Cortex of kidney (tissue), 1 donor: ENCODE measurements at places on chromosomes 16 and 17.

GRCh38 chr17:18950944-18951905 is 740 bp upstream of the SLC5A10 start:
- DNase-seq = no peak

DNA sequence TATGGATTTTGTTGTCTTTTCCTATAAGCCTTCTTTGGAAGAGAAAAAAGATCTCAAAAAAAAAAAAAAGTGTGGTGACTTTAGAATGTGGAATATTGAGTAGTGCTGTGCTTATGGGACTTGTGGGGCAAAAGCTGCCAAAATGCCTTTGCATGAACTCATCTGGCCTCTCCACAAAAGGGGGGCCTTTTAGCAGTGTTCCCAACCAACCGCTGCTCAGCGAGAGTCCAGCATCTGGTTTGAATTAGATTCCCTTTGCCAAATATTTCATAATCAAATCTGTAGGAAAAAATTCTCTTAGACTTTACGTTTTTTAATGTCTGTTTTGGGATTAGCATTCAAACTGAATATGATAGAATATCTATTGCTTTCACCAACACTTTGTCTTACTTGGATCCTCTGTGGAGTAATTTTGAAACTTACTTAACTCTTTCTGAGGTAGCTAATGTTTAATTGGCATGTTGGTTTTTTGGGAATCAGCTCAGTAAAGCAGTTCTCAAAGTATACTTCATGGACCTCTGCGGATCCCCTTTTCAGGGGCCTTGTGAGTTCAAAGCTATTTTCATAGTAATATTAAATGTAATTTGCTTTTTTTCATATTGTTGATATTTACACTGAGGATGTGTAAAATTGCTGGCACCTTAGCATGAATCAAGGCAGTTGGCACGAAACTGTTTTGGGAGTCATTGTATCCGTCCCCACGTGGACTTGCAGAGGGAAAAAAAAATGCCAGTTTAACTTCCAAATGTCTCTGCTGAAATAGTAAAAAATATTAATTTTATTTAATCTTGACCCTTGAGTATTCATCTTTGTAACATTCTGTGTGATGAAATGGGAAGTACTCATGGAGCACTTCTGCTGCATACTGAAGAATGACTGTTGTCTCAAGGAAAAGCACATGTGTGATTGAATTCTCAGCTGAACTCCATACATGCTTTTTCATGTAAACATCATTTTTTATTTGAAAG is 34.7 kb upstream of the VPS4A start:
- DNase-seq = no peak

GRCh38 chr17:74545843-74546230 is at the start of gene CD300C:
Gene CD300C, minus strand, starts transcription at chr17:74546115. Its CDS starts 333 bp downstream, at chr17:74545782.
- no peak for DNase-seq

- DNase-seq = no peak
Measured at GRCh38 chr17:83119987-83120864, 40.8 kb downstream of the METRNL start.

GRCh38 chr16:73915935-73916334 is 380.7 kb upstream of the PSMD7 start:
- DNase-seq = no peak

GRCh38 chr17:44820631-44821212 is 9.4 kb downstream of the GJC1 start:
- no peak for DNase-seq

DNA sequence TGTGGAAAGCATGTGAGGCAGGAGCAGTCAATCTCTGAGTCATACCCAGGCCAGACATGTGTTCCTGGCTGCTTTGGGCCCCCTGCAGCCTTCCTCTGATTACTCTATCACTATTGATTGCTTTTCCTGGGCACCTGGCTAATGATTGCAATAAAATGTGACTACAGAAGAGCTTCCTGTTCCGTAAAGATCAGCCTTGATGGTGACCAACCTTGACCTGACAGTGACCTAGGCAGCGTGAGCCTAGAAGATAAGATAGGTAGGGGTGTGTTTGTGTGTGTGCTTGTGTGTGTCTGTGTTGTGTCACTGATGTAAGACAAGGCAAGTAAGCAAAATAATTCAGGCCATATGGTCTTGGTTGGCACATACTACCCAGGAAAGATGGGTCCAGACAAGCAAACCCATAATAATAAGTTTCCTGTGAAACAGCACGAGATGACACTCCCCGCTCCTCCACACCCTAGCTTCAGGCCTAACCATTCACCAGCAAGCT is 367.7 kb upstream of the CDH11 start:
- DNase-seq = no peak

DNA sequence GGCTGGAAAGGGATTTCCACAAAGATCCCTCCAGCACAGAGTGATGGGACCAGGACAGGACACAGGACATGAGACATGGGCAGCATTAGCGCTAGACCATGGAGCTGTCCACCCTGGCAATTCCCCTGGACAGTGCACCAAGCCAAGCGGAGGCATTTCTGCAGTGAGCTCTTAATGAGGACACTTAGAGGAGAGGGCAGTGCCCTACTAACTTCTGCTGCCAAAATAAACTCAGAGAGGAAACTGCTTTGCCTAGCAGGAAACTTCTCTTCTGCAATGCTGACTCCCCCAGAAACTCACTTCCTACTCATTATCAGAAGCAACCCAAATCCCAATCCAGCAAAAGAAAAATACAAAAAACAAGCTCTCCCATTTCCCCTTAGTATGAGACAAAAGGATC is 119.2 kb downstream of the HS3ST2 start:
- no peak for DNase-seq

DNA sequence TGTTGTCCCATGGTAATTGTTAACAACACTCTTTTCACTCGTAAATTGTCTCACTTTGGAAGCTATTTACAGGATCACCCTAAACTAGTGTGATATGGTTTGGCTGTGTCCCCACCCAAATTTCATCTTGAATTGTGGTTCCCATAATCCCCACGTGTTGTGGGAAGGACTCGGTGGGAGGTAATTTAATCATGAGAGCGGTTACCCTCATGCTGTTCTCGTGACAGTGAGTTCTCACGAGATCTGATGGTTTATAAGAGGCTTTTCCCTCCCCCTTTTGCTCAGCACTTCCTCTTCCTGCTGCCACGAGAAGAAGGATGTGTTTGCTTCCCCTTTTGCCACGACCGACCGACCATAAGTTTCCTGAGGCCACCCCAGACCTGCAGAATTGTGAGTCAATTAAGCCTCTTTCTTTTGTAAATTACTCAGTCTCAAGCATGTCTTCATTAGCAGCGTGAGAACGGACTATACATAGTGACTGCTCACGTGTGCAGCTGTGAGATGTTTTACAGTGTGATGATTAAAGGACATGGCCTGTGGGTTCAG is 34.4 kb downstream of the DNAH3 start:
- DNase-seq = no peak

GRCh38 chr16:87346517-87347060 is 29.4 kb upstream of the C16orf95 start:
- DNase-seq = no peak

- no peak for DNase-seq
Measured at GRCh38 chr17:44878627-44879221, 20.5 kb downstream of the EFTUD2 start.

DNA sequence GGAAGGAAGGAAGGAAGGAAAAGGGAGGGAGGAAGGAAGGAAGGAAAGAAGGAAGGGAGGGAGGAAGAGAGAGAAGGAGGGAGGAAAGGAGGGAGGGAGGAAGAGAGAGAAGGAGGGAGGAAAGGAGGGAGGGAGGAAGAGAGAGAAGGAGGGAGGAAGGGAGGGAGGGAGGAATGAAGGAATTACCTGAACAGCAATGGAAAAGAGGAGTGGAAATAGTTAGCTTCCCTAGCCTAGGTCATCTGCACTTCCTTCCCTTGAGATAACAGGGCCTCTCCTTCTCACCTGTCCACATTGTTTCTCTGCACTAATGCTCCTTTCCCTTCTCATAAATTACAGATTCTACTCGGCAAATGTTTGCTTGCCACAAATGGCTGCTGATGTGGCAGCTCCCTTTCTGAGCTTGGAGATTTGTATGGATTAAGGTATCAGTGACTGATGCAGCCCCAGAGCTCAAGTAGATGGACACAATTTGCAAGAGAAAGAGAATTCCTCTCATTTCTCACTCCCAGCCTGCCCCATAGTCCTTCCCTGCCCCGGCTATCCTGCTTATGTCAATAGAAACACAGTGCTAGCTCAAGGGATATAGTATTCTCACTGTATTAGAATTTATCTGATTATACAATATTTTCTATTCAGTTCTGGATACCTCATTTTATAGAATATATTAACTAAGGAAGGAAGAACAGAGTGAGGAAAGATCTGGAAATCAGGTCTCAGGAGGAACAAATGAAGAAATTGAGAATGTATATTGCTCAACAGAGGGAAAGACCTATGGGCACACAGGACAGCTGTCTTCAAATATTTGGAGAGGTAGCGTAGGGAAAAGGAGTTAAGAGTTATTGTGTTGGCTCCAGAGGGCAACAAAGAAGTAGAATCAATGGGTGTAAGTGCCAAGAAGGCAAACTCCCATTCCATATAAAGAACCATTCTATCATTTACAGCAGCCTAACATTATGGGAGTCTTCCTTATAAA is 14.6 kb downstream of the HOXB1 start:
- no peak for DNase-seq

- no peak for DNase-seq
Measured at GRCh38 chr17:46046957-46047356, 47.9 kb downstream of the STH start.

GRCh38 chr17:58308173-58308984 is 20.2 kb downstream of the TSPOAP1 start:
- no peak for DNase-seq

- DNase-seq = no peak
Measured at GRCh38 chr16:8380311-8380710, 210.0 kb downstream of the TMEM114 start.

GRCh38 chr17:50816271-50816670 is 19.1 kb upstream of the WFIKKN2 start:
- no peak for DNase-seq

- DNase-seq = no peak
Measured at GRCh38 chr16:68083861-68084503, 1.2 kb upstream of the NFATC3 start.

GRCh38 chr17:37848690-37849616 is 75.3 kb upstream of the TBC1D3K start:
- no peak for DNase-seq

GRCh38 chr17:3558603-3559269 is 1.1 kb upstream of the TRPV3 start:
- DNase-seq = no peak

DNA sequence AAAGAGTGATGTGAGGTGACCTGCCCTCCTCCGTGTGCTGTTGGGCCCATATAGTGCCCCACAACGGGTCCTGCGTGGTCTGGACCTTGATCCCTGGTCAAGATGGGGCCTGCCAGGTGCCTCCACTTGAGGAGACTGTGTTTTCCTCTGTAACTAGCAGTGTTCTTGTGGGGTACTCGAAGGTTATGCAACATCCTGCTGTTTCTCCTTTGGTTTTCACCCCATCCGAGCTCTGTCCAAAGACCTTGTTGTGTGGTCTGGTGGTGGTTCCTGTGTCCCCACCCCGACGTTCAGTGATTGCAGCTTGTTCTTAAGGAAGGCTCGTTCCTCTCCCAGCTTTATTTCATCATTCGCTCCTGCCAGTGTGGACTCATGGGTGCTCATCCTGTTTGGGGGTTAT is 38.7 kb upstream of the ZNF750 start:
- DNase-seq = no peak

- DNase-seq = no peak
Measured at GRCh38 chr16:89219365-89219764, 1.9 kb downstream of the ZNF778 start.

- no peak for DNase-seq
Measured at GRCh38 chr16:6131526-6132050, 1034.0 kb upstream of the EEF2KMT start.

GRCh38 chr16:14545346-14545884 is 84.6 kb downstream of the PARN start:
- DNase-seq = no peak

DNA sequence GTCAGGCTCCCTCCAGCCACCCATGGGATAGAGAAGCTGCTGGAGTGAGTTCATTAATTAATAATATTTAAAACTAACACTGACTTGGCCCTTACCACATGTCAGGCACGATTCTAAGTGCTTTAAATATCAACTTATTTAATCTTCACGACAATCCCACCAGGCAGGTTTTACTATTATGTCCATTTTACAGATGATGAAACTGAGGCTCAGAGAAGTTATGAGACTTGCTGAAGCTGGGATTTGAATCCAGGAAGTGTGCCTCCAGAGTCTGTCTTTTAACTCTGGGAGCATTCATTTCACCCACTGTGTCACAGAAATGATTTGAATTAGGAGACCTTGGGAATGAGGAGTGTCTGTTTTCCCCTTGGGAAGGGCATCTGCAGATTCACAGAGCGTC is 8.8 kb downstream of the SPNS3 start:
- no peak for DNase-seq

DNA sequence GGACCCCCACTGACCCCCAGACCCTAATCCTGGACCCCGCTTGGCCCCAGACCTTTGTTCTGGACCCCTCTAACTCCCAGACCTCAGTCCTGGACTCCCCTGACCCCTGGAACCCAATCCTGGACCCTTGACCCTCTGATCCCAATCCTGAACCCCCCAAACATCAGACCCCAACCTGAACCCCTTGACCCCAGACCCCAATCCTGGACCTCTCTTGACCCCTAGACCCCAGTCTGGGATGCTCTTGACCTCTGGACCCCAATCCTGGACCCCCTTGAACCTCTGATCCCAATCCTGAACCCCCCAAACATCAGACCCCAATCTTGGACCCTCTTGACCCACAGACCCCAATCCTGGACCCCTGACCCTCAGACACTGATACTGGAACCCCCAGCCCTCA is 13.5 kb upstream of the P2RX1 start:
- no peak for DNase-seq

GRCh38 chr16:2970563-2970962 is 1.4 kb downstream of the PAQR4 start:
- no peak for DNase-seq

DNA sequence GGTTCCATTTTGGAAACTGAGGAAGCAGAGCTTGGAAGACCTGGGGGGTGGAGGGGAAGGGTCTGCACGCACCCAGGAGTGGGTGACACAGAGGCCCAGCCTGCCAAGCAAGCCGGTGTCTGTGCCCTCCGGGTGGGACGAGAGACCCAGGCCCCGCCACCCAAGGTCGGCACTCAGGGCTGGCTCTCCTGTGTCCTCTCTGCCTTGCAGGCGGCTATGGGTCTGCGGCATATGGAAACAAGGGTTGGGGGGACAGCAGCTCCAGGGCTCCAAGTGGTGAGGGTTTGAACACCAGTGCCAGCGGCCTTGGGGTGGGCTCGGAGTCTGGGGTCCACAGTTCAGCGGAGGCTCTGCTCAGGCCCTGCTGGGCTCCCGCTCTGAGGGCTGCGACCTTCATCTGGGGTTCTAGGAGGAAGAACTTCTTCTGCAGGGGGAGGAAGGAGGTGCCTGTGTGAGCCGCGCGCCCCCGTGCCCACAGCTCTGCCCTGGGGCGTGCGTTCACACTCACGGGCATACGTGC is 4.6 kb upstream of the CD7 start:
- DNase-seq = no peak
